Stimulated activated CD8-positive, alpha-beta memory T cell treated with anti-CD3 and anti-CD28 coated beads, Interleukin-4, amount 100 ng/mL, for 4 hours (primary cell): ENCODE measurements at places on chromosomes 2 and 18.

DNA sequence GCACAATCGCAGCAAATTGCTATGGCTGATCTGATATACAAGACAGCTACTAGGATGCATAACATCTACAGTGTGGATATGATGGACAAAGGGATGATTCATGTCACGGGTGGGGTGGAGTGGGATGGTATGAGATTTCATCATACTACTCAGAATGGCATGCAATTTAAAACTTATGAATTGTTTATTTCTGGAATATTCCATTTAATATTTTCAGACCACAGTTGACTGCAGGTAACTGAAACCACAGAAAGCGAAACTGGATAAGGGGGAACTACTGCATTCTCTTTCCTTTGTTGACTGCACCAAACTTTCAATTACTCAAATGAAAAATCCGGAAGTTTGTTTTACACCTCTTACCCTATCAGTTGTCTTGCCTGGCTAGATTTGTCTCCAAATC, 94.4 kb upstream of the NEUROD1 start:
- no peak for DNase-seq

DNA sequence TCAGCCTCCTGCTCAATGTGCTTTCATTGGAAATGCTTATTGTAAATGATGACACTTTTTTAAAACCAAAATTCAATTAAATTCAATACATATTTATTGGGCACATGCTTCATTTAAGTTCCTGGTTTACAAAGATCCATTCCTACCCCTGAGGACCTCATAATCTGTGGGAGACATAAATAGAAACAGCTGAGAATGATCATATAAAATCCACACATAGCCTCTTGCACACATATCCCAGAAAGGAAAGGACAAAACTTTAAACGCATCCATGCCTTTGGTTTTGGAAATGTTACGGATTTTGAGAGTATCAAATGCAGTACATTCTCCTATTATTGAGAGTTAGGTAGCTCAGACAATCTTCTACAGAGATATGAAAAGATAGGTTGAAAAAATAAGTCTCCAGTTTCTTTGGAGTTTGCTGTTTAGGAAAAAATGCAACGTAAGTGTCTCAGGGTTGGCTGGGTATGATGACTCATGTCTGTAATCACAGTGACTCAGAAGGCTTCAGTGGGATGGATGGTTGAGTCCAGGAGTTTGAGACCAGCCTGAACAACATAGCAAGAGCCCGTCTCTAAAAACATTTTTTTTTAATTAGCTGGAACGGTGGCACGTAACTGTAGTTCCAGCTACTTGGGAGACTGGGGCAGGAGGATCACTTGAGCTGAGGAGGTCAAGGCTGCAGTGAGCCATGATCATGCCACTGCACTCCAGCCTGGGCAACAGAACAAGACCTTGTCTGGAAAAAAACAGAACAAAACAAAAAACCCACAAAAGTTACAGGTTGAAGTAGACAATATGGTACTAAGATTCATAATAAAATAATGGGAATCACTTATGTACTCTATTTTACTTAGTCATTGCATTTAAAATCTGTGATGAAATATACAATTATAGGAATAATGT, 3.9 kb upstream of the PRELID3A start:
- DNase-seq: no peak

GRCh38 chr2:159571540-159572260, 44.6 kb downstream of the BAZ2B start:
- no peak for DNase-seq

DNA sequence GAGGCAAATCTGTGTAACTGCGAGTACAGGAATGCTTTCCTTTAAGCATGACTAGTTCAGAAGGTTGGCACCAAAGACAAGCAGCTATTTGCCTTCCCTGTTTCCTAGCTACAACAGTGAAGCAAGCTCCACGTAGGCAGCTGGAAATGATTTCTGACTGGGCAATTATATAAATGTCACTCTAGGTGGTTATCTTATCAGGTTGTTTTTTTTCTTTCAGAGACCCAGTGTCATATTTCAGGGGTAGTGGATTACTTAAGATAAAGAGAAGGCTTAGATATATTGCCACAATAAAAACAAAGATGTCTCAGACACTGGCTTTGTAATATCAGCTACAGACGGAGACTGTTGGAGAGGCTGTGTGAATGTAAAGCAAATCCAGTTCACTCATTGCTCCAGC, 748.9 kb upstream of the NXPH2 start:
- DNase-seq: no peak

DNA sequence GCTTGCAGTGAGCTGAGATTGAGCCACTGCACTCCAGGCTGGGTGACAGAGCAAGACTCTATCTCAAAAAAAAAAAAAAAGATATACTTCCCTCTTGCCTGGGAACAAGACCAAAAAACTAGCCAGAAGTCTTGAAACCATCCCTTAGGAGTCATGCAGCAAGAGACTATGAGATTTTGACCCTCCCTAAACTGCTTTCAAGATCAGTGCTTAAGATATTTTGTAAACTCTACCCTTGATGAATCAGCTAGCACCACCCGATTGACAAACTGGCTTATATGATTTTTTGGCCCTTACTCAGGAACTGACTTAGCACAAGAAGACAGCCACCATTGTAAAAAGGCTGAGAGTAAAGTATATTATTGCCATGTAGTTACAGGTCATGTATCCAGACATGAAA, 3.8 kb downstream of the SULT1C3 start:
- no peak for DNase-seq

DNA sequence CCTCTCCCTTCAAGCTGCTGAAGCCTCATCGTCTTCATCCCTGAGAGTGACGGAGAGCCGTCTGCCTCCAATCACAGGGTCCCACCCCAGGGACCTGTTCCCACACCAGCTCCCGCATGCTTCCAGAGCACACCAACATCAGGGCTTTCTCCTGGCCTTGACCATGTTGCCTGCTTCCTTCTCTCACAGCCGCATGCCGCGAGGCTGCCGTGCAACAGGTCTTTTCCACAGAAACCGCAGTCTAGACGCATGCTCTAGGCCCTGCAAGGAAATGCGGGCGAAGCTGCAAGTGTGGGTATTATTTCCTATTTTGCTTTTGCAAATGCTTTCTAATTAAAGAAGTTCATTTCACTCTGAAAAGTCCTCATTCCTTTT, 277.8 kb downstream of the EIPR1 start:
- no peak for DNase-seq

DNA sequence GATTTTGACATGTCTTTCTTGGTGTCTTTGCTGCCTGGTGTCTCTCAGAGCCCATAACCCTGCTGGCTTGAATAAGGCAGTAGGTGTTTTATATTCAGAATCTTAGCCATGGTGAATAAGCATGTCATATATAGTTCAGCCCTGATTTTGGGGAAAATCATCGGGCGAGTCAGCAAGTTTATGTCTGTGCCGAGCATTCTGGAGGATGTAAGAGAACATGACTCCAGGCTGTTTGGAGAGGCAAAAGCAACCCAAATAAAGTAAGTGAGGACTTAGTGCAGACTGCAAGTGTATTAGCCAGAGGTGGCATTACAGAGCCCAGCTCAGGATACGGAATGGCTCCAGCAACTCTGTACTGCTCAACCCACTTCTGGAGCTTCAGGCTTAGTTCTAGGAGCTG, 50.3 kb downstream of the TCF7L1 start:
- no peak for DNase-seq

- no peak for DNase-seq
Measured at GRCh38 chr2:49687918-49688317, 533.6 kb upstream of the FSHR start.

DNA sequence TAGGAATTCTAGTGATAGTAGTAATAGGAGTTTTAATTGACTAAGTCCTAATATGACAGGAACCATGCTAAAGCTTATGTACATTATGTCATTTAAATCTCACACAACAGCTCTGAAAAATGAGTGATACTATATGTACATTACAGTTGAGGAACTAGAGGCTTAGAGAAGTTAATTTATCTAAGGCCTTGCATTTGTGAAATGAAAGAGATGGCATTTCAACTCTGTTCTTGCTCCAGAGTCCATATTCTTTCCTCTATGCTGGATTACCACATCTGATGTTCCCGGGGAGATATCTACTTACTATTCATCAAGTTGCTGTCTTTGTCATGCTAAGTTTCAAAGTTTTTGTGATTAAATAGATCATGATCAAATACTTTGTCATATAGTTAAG, 5.7 kb downstream of the AGPS start:
- no peak for DNase-seq

GRCh38 chr2:75560768-75561565, at the start of gene EVA1A:
Gene EVA1A, minus strand, starts transcription at chr2:75560939. Its CDS starts 42,799 bp downstream, at chr2:75518140.
- DNase-seq: no peak

DNA sequence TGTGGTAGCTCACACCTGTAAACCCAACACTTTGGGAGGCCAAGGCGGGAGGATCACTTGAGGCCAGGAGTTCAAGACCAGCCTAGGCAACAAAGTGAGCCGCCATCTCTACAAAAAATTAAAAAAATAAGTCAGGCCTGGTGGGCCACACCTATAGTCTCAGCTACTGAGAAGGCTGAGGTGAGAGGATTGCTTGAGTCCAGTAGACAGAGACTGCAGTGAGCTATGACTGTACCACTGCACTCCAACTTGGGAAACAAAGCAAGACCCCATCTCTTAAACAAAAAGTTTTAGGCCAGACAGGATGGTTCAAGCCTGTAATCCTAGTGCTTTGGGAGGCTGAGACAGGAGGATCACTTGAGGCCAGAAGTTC, 69.8 kb upstream of the IL1R2 start:
- DNase-seq: no peak

GRCh38 chr18:42706618-42707017, 408.9 kb downstream of the RIT2 start:
- no peak for DNase-seq

DNA sequence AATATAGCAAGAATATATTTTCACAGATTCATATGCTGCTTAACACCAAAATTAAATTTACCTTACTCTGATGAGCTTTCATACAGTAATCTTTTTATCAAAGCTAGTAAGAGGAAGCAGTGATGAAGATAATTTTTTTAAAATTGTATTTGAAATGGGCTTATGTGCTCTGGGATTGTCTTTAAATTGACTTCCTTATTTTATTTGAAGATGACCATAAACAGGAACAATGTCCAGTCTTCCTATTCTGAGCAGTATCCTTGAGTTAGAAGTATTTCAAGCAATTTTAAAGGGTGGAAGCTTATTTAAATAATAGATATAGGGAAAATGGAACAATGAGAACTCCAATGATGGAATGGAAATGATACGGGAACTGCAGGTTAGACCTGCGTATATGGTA, 211.6 kb downstream of the MCFD2 start:
- no peak for DNase-seq

DNA sequence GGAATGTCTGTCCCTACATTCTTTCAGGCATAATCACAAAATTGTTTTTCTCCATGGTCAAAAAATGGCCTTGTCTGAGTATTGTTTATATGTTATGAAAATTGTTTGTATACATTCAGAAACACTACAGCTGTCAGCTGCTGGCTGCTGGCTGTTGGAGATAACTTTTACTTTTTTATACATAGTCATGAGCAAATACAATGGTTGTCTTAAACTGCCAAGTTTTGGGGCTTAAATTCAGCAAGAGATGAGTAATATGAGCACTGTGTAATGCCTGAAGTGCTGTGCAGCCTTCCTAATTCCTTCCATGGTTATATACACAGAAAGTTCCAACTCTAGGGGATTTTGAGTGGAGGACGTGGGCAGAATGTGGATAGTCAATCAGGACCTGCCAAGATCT, 168.9 kb upstream of the RMP24 start:
- DNase-seq: no peak
